ENCODE measurements at places on chromosomes 3 and 15.

- no peak for DNase-seq
These were observed 395.5 kb downstream of the SHQ1 start for GRCh38 chr3:72452745-72453144.

DNA sequence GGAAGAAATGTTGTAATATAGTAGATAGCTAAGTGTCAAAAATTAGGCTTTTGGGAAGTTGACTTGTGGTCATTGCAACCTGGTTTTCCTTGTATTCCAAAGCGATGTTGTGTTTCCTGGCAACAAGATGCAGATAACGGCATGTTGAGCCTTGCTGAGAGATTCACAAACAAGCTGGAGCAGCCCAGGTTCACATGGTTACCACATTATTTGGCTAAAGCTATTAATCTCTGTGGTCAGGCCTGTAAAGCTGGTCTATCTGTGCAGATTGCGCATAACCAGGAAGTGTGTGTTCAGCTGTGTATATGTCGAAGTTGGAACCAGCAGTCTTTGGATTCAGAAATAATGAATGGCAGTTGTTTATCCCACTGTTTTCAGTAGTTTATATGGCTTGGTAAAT is 6.6 kb downstream of the TIPARP start:
- peak; percentile 76 for DNase-seq

GRCh38 chr15:77036537-77037387 is 34.1 kb downstream of the TSPAN3 start:
- DNase-seq: no peak

DNA sequence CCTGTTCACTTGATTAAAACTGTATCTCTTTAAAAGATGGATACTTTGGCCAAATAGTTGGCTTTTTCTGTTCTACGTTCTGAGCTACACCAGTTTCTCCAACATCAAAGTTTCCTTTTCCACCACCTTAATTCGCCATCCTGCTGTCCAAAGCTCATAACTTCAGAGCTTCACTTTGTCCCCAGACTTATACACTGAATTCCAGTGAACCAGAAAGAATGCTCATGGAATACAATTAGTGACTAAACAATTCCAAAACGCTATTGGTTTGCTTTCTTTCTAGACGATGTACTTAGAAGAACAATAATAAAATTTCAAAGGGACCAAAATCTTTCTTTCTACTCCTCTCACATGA is 23.2 kb downstream of the GPR15 start:
- no peak for DNase-seq

- no peak for DNase-seq
These were observed 1.9 kb downstream of the VGLL4 start for GRCh38 chr3:11641683-11642430.

DNA sequence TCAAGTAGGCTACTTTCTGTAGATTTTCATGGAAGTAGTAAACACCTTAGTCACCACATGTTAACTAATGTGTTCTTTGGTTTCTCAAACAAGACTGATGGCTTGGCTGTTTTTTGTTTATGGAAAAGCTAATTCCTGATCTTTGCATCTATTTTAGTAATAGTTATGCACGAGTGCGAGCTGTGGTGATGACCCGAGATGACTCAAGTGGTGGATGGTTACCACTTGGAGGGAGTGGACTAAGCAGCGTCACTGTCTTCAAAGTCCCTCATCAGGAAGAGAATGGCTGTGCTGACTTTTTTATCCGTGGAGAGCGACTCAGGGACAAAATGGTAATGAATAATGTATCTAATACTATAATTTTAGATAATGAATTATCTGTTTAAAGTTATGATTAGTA is 46.6 kb downstream of the SPRED1 start:
- no peak for DNase-seq

DNA sequence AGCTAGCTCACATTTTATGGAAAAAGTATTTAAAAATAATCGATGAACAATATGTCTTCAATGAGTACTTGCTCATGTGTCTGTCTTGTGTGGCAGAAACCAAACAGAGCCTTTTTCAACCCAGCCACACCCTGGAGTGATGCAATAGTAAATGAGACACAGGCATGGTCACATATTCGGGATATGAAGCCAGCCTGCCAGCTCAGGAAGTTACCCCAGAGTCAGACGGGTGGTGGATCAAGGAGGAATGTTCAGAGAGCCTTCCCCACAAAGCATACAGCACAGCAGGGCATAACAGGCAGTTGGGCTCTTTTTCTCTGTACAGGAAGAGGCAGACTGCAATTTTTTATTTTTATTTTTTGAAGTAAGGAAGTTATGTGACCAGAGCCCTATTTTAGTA is 27.3 kb downstream of the LARP6 start:
- peak; percentile 44 for DNase-seq

DNA sequence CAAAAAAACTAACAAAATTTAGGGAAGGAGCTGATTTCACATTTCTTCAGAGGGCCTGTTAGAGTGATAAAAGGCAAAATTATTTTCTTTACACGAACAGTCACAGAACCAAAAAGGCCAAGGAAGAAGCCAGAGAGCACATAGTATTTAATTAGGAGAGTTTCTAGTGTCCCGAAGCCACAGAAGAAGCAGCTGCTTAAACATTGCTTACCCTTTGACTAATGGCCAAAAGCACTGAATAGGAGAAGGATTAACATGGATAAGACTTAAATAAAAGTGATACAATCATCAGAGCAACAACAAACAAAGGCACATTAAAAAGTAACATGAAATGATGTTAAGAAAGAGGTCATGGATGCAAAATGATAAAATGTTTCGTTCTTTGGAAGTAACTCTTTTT is 98.6 kb downstream of the CHL1 start:
- no peak for DNase-seq

DNA sequence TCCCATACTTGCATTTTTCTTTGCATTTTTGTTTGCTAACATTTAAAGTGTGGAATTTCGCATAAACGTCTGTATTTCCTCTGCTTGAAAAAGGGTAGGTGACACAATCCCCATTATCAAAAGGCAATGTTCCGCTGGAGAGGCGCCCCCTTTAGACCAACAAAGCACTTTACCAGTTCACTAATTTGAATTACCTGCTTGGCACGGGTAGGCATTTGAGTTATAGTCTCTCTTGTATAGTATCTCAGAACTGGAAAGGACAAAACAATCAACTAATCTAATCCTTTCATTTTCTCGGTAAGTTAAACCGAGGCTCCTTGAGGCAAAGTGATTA is 775 bp upstream of the CCDC39 start:
- peak; percentile 7 for DNase-seq

GRCh38 chr3:42099020-42099765 is 8.0 kb downstream of the TRAK1 start:
- DNase-seq: no peak

- peak; percentile 48 for DNase-seq
These were observed 48.4 kb downstream of the GOLIM4 start for GRCh38 chr3:168047190-168047795.

DNA sequence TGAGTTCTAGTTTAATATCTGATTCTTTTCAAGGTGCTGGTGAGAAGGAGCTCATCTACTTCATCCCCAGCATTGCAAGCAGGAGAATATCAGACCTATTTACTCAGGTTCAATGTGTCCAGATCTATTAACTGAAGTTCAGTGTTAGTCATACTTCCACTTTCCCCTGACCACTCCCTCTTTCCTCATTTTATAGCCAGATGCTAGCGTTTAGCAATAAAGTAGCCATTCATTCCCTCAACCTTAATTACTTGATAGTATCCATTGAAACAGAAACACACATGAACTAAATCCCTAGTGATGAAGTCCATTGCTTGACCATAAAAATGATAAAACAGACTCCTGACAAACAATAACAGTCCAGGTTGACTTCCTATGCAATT is 60.0 kb downstream of the RPL22L1 start:
- DNase-seq: no peak

GRCh38 chr3:141076036-141076773 is 25.1 kb downstream of the SPSB4 start:
- DNase-seq: no peak

DNA sequence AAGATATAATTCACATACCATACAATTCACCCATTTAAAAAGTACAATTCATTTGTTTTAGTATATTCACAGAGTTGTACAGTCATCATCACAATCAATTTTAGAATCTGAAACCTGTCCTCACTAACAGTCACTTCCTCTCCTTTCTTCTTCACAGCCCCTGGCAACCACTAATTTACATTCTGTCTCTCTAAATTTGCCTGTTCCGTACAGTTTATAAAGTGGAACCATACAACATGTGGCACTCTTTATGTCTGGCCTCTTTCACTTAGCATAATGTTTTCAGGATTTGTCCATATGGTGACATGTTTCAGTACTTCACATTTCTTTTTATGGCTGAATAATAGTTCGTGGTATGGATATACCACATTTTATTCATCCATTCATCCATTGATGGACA is 22.7 kb downstream of the ERICH6 start:
- no peak for DNase-seq

DNA sequence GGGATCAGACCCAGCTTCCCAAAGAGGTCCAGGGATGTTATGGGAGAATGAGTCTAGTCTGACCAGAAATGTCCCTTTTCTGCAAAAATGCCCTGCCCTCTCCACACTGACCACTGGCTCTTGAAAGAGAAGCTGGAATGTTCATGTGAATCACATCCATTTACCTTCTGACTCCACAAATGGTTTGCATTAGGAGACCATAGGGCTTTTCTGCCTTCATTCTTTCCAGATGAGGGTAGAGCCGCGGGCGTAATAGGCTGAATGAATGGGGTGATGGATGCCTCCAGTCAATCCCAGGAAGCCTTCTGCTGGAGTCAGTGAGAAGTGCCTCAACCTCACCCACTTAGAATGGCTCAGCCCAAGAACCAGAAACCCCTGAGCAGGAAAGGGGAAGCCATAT is 47.2 kb upstream of the IREB2 start:
- DNase-seq: no peak

DNA sequence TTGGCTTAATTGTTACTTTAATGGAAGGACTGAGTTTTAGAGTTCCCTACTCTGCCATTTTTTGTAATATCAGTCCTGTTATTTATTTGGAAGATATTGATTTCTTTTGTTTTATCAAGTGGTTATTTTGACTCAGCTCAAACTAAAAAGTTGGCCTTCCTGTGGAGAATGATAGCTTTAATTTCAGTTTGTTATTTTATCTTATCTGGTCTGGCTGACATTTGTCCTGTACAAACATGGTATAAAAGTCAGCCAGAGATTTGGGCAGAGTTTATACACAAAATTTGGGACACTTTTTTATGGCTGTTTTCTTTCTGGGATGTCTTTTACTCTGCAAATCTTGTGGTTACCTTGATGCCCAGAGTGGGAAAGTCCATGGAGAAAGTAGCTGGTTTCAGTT is 41.4 kb upstream of the DNAJC19 start:
- no peak for DNase-seq

GRCh38 chr3:74059301-74059922 is 434.7 kb upstream of the PDZRN3 start:
- DNase-seq: no peak

DNA sequence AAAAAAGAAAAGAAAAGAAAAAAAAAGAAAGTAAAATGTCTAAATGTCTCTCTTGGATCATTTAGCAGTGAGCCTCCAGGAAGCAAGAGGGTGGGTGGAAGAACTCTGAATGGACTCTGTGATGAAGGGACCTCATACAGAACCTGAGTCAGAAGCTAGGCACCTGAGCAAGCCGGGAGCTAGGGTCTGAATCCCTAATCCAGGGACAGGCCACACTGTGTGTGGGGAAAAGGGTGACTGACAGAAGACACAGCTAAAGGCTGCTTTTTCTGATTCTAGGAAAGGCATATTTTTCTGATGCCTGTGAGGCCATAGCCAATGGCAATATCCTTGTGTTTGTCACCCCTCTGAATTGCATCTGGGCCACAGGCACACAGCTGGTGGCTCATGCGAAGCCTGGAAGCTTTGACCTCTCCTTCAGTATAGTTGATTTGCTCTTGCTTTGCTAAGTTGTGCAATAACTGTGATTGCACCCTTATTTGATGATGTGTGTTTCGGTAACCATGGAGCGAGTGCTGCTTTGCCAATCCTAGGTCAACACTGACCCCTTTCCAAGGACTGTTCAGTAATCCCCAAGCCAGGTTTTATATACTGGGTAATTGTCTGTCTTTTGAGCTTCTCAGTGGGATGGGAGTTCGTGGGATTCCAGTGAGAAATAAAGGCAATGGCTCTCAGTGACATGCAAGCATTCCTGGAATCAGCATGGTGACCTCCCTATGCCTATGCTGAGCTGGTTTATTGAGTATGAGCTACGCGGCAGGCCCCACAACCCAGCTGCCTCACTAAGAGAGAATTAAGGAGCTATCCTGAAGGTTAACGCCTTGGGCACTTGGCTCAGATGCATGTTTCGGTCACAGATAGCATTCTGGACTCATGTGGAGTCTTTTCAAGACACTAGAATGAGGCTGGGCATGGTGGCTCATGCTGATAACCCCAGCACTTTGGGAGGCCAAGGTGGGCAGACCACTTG is 49.0 kb upstream of the OSBPL11 start:
- peak; percentile 5 for DNase-seq

GRCh38 chr3:156396851-156397250 is 158.1 kb downstream of the SSR3 start:
- no peak for DNase-seq

- peak; percentile 0 for DNase-seq
These were observed 225.8 kb upstream of the DPPA4 start for GRCh38 chr3:109563149-109563548.

DNA sequence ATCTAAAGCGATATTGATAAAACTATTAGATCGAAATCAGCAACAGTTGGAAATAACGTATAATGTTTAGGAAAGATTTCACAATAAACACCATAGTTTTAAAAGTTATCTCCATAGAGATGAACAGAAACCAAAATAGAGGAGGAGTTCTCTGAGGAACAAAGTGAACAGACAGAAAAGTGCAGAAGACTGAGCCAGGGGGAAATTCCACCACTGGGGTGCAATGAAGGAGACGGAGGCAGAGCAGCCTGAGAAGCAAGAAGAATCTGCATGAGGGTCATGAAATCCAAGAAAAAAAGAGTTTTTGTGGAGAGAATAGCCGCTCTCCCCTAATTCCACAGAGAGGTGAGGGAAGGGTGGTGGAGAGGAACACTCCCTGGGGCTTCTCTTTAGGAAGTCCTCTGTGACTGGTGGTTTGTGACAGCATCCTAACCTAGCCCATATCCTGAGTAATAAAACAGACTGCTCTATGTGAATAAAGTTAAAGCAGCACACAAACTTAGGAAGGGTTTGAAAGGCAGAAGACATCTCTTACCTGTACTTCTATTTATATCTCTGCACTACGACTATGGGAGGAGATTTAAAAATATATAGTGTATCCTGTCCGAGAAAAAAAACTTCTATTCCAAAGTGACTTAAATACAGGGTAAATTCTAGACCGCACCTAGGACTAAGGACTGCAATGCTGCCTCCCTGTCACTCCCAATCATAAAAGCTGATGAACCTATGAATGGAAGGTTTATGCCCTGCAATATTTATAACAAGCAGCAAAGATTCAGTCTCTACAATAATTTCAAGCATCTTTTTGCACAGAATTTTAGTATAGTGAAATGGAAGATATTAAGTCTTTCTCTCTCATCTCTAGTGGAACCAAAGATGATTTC is 22.9 kb downstream of the ATP8B4 start:
- DNase-seq: no peak

GRCh38 chr3:27758083-27758482 is 36.0 kb upstream of the EOMES start:
- no peak for DNase-seq

DNA sequence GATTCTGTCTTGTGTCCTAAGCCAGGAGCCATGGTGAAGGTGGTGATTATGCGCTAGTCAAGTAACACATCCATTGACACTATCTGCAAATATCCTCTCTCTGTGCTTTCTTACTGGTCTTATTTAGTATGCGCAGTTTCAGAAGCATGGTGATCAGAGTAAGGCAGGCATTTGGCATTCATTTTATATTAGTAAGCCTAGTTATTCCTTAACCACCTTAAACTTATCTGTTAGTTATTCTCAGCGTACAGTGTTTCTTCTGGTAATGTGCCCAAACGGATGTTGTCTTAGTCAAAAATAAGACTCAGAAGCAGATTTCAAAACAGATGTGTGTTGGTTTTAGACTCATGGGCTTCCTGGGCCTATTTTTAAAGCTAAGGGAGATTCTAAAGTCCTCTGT is 329.2 kb downstream of the GRM7 start:
- DNase-seq: no peak
